ENCODE measurements at places on chromosomes 3 and 15.

GRCh38 chr3:32502118-32502945 lies at the start of gene CMTM6:
CMTM6 (minus strand) TSS chr3:32502852; CDS start chr3:32502745, 107 bp downstream.
- DNase-seq: peak; percentile 61

DNA sequence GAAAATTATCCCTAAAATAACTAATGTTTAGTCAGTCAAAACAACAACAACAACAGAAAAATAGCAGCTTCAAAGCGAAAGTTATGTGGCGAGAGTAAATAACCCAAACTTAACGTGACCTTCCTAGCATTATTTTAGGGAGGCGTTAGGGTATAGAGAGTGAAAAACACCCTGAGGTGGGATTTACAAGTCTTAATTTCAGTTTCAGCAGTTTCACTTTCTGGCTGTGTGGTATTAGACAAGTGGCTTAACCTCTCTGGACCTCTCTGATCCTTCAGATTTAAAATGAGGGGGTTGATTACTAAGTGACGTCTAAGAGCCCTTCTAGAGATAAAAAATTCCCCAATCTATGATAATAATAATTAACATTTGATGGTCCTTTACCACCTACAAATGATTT lies 291.2 kb downstream of the ZBTB20 start:
- DNase-seq: no peak

DNA sequence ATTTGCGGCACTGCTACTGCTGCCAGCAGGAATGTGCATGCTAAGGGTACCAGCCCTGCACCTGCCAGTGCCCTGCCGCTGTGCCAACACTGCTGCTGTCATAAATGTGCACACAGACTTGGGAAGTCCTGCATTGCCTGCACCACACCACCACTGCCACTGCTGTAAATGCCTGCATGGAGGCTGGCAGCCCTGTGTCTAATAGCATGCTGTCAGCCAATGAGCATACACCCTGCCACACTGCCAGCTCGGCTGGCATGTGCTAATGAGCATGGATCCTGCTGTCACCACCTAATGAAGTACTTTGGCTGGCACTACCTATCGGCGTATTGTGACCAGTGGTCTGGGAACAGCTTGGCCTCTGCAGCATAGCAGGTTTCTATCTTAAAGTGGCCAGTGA lies 981.8 kb upstream of the GBE1 start:
- no peak for DNase-seq

DNA sequence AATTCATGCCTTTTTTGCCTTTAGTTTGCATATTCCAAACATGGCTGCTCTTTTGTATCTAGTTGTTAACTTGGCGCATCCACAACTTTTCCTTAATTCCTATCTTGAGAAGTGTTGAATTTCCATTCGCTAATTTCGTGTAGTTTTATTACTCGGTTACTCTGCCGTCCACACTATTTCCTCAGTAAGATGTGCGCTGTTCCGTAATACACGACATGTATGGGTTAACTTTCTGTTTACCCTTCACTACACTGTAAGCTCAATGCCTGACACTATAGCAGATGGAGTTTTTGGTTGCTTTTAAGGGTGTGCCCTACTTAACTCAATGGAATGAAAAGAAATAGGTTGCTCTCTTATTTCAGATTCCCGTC lies 724 bp downstream of the RPSA start:
- no peak for DNase-seq
